ENCODE measurements at places on chromosomes 12 and 14.

DNA sequence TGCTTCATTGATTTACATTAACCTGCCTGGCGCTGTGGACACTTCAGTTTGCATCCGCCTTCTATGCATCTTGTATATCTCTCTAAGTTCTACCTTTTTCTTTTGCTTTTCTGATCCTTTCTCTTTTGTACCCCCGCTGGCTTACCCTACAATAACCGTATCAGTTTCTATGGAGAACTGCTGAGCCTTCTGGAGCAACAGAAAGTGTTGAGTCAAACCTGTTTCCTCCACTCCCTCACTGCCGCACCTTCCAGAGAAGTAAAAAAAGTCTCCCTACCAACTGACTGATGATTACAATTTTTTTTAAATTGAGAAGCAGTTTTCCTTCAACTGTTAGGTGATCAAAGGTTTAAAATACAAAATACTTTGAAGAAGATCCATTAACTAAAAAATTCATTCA is 17.4 kb downstream of the EXD2 start:
- DNase-seq, result no peak

DNA sequence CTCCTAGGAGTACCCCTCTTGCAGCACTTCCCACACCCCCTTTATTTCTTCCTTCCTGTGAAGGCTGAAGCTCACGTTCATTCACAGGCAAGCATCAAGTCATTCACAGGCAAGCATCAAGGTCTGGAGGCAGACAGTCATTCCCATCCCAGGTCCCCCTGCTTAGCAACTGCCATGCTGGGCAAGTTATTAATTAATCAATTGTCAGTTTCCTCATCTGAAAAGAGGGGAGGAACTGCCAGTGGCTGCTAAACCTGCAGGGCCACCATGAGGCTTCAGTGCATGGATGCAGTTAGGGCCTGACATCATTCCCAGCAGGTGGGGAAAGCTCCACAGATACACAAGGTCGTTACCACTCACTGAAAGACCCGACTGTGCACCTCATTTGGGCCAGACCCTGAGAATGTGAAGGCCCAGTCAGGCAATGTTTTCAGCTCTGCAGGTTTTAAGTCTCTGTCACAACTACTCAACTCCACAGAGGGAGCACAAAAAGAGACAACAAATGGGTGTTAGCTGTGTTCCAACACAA is 85.0 kb upstream of the GPR68 start:
- DNase-seq, result no peak

- DNase-seq, result no peak
These were observed 4.8 kb upstream of the KRT74 start for GRCh38 chr12:52578469-52578868.

DNA sequence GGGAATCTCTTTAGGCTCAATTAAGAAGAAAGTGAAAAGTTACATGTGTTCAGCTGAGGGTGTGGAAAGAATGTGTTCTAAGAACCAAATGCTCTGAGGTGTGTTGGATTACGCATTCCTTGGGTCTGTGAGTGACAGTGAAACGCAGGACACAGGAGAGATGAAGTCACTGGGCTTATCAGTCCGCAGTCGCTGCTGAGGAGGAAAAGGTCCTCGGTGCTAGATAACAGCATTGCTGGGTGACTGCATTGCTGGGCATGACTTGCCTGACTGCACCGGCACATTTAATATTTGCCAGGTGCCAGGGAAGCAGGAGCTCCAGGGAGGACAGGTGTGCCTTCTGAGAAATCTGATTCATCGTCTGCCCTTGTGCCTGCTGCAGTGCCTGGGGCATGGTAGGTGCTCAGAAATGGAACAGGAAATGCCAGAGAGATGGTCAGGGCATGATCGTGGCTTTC is 64.4 kb upstream of the FZD10 start:
- no peak for DNase-seq
